Activated CD4-positive, alpha-beta T cell treated with anti-CD3 and anti-CD28 coated beads for 24 hours (primary cell): ENCODE measurements at places on chromosomes 7 and 10.

DNA sequence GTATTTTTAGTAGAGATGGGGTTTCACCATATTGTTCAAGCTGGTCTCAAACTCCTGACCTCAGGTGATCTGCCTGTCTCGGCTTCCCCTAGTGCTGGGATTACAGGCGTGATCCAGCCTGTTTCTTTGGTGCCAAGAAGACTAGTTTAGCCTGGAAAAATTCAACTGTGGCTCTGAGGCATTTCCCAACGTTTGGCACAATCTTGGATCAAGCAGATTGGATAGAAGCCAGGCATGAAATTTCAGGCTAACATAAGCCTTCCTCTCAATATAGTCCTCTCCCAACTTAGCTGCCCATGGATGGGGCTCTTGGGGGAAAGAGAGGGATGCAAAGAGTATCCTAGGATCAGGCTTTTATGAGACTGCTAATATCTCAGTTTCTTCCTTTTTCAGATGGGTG lies 53.8 kb downstream of the APBB1IP start:
- no peak for DNase-seq

GRCh38 chr7:7912937-7913336 lies 55.7 kb upstream of the GLCCI1 start:
- DNase-seq, result no peak

DNA sequence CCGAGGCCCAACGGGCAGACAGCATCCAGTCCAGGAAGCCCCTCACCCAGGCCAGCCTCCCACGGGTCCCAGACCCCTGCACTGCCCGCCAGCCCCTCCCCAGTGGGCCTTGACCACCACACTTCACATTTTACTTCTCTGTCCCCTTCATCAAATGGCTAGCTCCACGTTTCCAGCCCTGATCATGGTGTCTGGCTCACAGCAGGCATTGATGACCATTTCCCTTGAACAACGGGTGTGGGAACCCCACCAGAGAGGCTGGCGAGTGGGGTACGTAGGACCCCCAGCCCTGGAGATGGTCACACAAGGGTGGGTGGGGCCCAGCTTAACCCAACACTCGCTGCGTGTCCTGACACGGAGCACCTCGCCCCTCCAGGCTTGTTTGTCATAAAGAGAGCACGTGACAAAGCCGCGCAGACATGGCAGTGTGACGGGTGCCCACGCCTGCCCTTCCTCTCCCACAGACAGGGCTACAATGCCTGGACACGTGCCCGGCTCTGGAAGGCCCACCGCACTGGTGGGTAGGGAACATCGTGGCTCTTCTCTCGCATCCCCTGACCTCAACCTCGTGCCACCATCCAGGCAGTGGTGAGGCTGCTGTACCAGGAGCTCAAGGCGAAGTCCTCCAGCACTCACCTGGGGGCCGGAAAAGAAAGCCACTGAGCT lies 267.7 kb downstream of the MAD1L1 start:
- DNase-seq, result no peak

DNA sequence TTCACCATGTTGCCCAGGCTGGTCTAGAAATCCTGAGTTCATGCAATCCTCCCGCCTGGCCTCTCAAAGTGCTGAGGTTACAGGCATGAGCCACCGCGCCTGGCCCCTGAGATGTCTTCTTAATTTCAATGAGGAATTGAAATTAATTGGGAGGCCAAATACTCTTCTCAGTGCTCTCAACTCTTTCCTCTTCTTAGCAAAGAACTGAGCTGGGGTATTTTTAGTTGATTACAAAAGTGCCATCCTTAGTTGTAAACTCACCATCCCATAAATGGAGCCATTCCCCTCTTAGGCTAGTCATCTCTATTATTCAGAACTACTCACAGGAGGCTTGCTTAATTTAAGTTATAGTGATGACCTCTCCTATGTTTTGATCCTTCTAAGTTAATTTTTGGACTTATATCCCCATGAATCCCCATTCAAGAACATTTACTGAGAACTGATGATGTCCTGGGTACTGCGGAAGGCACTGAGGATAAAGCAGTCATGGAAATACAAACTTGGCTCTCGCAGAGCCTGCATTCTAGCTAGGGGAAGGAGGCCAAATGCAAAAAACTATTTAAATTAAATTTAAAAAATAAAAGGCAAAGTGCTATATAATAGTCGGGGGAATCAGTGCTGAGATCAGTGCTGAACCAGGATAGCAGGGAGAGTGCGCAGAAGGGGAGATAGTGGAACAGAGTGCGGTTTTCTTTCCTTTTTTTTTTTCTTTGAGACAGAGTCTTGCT lies 145.3 kb downstream of the SFMBT2 start:
- no peak for DNase-seq

GRCh38 chr7:67210567-67210966 lies 213.9 kb downstream of the TYW1 start:
- no peak for DNase-seq

DNA sequence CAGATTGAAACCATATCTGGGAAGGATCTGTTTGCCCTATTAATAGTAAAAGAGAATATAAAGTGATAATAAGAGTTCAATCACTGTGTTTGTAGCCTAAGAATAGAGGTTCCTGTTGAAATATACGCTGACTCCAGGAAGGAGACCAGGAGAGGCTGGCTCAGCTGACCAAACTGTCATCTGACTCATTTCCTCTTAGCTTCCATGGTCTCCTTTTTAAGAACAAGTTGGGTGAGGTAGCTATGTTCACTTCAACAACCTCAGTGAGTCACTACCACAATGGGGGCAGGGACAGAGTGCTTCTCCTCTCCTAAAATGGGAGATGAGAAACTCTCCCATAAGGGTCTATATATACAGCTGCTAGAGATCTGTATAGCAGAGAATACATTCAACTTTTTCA lies 543.3 kb downstream of the CALN1 start:
- no peak for DNase-seq

DNA sequence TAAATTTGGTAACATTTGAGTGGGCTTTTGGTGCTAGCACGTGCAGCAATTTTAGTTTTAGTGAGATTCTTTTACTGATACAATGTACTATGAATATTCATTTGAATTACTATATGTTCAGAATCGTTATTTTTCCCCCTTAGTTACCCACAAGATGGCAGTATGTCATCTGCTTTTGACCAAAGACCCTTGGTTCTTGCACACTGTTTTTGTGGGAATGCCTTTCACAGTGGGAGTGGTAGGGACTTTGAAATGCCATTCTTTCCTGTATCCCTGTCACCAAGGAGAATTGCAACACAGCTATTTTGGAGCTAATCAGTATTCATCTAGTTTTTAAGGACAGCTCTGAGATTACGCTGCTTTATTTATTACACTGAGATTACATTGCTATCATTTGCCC lies 40.6 kb downstream of the SEC23IP start:
- DNase-seq, result no peak

GRCh38 chr10:18829259-18829658 lies 170.0 kb downstream of the ARL5B start:
- DNase-seq, result no peak

GRCh38 chr7:37536706-37537105 lies 88.0 kb upstream of the ELMO1 start:
- no peak for DNase-seq
